ENCODE measurements at places on chromosomes 16 and 17. TPM values are rescaled to one million over a fixed set of nuclear protein-coding genes. Genes with fewer than 3 reads are reported as not detected.
A peak's percentile ranks its signal among the peaks of the same experiment; 100 is the strongest.

- DNase-seq: no peak
- H3K36me3 ChIP-seq: peaks cover 23% of the 10 kb centered on the region
- H3K4me1 ChIP-seq: peaks cover 21% of the 10 kb centered on the region
- H3K4me3 ChIP-seq: peak overlapping the region; percentile 84
- H3K27ac ChIP-seq: peak overlapping the region; percentile 98
- H3K27me3 ChIP-seq: no peaks in the 10 kb centered on the region
Observed at GRCh38 chr17:4969047-4969550, 1.5 kb upstream of the SPAG7 start.

MGAT5B gene
- total RNA-seq: not detected

NTN3 gene
- total RNA-seq: 0.38 TPM

DNA sequence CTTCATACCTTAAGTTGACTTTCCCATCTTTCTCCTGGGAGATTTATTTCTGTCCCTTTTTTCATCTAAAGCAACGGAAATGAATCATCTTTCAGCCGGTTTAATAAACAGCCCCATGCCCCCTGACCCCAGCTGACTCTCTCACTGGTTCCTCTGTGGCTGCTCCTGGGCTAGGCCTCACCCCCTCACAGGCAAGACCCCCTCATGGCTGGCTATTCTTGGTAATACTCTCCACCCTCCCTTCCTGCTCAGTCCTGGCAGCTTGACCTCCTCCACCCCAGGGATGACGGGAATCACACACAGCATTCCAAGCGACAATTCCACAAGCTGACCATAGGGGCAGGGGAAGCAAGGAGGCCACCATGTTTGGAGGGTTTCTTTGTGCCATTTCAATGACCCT is 1.5 kb upstream of the ADAP2 start:
- H3K27me3 ChIP-seq: peaks cover 12% of the 10 kb centered on the region
- no peak for DNase-seq
- peaks cover 16% of the 10 kb centered on the region for H3K4me1 ChIP-seq

- H3K36me3 ChIP-seq: no peaks in the 10 kb centered on the region
- peaks cover 9% of the 10 kb centered on the region for H3K4me1 ChIP-seq
- H3K27ac ChIP-seq: peak overlapping the region; percentile 56
- no peaks in the 10 kb centered on the region for H3K27me3 ChIP-seq
Observed at GRCh38 chr16:81823111-81823510, 44.0 kb downstream of the PLCG2 start.

- peak overlapping the region; percentile 14 for H3K27ac ChIP-seq
- H3K4me1 ChIP-seq: no peaks in the 10 kb centered on the region
- H3K4me3 ChIP-seq: no peak overlapping the region
Observed at GRCh38 chr16:21263640-21264570, 14.2 kb downstream of the CRYM start.

DNA sequence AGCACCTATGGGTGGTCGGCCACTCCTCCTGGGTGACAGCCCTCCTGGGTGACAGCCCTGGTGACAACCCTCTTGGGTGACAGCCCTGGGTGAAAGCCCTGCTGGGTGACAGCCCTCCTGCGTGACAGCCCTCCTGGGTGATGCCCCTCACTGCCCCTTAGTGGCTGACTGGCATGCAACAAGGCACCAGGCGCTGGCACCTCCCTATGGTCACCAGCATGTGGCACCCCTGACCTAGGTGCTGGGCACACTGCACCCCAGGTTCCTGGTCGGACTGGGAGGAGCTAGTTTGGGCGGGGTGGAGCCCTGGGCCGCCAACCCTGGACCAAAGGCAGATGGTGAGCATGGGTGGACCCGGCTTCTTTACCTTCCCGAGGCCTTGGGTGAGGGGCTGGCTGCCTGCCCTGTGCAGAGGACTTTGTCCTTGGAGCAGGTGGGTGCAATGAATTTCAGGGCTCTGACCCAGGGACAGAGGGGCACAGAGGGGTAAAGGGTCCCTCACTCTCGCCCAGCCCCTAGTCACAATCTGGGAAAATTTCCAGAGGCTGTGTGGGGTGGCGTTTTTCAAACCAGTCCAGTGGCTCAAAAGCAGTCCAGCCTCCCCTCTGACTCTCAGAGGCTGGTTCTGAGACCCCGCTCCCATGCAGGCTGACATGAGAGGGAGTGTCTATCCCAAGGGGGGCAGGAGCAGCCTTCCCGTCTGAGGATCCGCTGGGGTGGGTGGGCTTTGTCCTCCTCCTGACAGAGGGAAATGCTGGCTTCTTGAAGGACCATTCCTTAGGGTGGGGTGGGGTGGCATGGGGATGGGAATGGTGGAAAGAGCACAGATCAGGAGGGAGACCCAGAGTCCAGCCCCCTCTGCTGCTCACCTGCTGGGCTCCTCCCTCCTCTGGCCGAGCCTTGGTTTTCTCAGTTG is 25.9 kb upstream of the TNFRSF13B start:
- no peaks in the 10 kb centered on the region for H3K36me3 ChIP-seq
- DNase-seq: no peak
- peaks cover 4% of the 10 kb centered on the region for H3K4me1 ChIP-seq
- H3K27me3 ChIP-seq: no peaks in the 10 kb centered on the region
- no peak overlapping the region for H3K27ac ChIP-seq

DNA sequence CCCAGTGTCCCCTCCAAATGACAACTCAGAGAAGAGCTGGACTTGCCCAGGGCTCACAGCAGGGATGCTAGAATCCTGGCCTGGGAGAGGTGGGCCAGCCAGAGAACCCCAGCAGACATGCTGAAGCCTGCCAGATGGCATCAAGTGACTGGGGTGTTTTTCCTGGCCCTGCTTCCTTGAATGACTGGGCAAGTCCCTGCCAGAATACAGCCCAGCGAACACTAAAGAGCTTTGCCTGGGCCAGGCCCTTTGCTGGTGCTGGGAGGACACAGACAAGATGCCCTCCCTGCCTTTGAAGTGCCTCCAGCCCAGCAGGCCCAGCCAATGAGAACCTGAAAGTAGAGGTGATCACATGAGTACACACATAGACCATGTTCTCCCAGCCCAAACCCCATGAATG is 11.5 kb downstream of the ZNF319 start:
- no peaks in the 10 kb centered on the region for H3K36me3 ChIP-seq
- peaks cover 55% of the 10 kb centered on the region for H3K4me1 ChIP-seq
- no peak overlapping the region for H3K4me3 ChIP-seq
- no peaks in the 10 kb centered on the region for H3K27me3 ChIP-seq
- peak overlapping the region; percentile 21 for H3K27ac ChIP-seq

GRCh38 chr17:6455321-6455705 is 11.1 kb downstream of the PIMREG start:
- H3K27me3 ChIP-seq: no peaks in the 10 kb centered on the region
- H3K4me3 ChIP-seq: no peak overlapping the region
- H3K27ac ChIP-seq: no peak overlapping the region
- no peaks in the 10 kb centered on the region for H3K36me3 ChIP-seq
- no peak for DNase-seq

CA7 gene
- total RNA-seq: not detected

DNA sequence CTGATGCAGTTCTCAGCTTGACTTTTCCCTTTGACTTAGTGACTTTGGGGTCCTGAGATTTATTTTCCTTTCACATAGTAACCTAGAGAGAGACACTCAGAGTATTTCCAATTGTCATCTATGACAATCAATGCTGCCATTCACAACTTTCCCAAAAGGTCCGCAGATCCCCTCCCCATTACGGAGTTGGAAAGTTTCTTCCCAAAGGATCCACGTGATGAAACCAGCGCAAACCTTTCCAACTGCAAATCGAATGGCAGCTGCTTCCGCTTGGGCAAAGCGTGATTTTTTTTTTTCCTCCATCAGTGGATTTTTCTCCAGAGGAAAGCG is 538 bp upstream of the FCSK start:
- peaks cover 7% of the 10 kb centered on the region for H3K4me1 ChIP-seq
- H3K36me3 ChIP-seq: no peaks in the 10 kb centered on the region
- H3K4me3 ChIP-seq: peak overlapping the region; percentile 98
- H3K27me3 ChIP-seq: no peaks in the 10 kb centered on the region

TMED6 gene
- total RNA-seq: not detected

GRCh38 chr16:2511996-2512734 is 1.6 kb upstream of the ATP6V0C start:
- no peaks in the 10 kb centered on the region for H3K36me3 ChIP-seq
- no peak for DNase-seq
- no peak overlapping the region for H3K4me3 ChIP-seq
- peaks cover 54% of the 10 kb centered on the region for H3K4me1 ChIP-seq

SHISA6 gene
- total RNA-seq: 0.47 TPM

Data from esophagus squamous epithelium (tissue), 5 donors.